NCI-H2081 (cell line): ENCODE measurements at places on chromosomes 1 and 21.

GRCh38 chr1:186050360-186050759, 316.2 kb downstream of the HMCN1 start:
- no peak for DNase-seq

GRCh38 chr1:7733276-7733675, 37.8 kb upstream of the VAMP3 start:
- DNase-seq: no peak

DNA sequence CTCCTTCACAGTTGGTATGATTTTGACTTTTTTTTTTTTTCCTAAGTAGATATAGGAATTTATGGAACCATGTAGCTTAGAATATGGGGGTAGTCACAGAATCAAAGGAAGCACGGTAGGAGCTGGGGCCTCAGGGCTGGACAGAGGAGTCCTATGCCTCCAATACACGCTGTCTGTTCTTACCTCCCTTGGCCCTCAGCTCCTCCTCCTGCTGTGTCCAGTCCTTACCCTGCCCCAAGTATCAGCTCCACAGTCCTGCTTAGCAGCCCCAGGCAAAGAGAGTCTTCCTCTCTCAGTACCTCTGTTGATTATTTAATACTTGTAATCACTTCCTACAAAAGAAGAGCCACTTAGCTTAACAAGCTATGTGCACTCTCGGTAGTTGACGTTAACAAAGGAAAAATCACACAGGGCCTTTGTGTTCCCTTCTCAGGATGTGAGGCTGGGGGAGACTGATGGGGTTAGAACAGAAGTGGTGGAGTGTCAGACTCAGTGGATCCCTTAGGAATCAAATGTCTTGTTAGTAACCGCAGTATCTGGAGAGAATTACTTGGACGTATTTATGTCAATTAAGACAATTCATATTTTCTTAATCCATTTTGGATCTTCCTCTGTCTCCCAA, 292.3 kb downstream of the HHAT start:
- no peak for DNase-seq

- no peak for DNase-seq
Measured at GRCh38 chr1:67285780-67286488, 21.7 kb upstream of the IL12RB2 start.

DNA sequence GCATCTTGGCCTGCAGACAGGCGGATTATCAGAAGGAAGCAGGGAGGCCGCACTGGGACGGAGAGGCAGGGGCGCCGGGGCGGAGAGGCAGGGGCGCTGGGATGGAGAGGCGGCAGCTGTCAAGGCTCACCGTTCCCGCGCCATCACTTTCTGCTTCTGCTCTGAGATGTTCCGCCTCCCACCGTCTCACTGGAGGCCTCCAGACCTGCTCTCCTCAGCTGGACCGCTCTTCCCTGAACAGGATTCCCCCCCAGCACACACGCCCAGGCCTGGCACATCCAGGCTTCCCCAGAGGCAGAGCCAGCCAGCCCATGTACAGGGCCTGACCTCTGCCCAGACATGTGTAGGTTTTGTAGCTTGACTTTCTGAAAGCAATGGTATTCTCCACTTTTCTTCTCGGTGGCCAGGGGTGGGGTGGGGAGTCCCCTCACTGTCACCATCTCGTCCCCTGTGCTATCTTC, 84.1 kb downstream of the RIPK4 start:
- no peak for DNase-seq

DNA sequence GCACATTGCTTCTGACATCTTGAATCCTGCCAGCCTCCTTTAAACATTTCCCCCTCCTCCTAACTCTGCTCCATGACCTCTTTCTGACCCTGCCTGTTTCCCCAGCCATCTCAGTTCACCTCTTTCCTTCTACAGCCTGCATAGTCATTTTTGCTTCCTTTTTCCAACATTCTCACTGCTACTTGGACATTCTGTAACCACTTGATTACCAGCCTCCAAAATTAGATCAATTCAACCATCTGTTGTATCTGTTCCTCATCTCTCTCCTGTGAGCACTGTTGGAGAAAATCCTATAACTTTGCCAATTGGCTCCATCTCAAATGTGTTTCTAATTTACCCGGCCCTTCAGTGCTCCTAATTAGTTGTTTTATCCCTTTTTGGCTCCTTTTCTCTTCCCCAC, 27.5 kb upstream of the GPR88 start:
- DNase-seq: no peak

- no peak for DNase-seq
Measured at GRCh38 chr1:3915551-3916121, 15.6 kb upstream of the C1orf174 start.

- no peak for DNase-seq
Measured at GRCh38 chr1:163275222-163275621, 46.5 kb upstream of the NUF2 start.

GRCh38 chr1:160077486-160077885, 3.9 kb upstream of the KCNJ9 start:
- DNase-seq: no peak

DNA sequence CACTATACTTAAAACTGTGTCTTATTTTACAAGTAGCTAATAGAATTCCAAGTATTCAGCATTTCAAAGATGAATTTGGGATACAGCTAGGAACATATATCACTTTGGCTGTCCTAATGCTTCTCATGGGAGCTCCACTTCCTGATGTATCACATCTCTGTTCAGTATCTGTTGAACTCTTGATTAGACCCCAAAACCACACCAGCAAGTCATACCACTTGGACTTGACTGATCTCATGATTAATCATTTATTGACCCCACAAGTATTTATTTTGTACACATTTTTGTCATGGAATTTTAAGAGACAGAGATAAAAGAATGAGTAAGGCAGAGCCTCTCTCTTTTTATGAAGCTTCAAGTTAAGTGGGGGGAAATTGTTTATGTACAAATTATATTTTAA, 30.0 kb downstream of the TMPRSS15 start:
- no peak for DNase-seq

DNA sequence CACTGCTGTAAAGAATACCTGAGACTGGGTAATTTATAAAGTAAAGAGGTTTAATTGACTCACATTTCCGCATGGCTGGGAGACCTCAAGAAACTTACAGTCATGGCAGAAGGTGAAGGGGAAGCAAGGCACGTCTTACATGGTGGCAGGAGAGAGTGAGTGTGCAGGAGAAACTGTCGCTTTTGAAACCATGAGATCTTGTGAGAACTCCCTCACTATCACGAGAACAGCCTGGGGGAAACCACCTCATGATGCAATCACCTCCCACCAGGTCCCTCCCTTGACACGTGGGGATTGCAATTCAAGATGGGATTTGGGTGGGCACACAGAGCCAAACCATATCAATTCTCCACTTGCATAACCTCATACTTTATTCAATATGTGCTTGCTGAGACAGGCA, 76.6 kb downstream of the GIPC2 start:
- no peak for DNase-seq

GRCh38 chr1:100950781-100951180, 54.9 kb downstream of the SLC30A7 start:
- no peak for DNase-seq
